ENCODE measurements at places on chromosomes 1 and 21.

- DNase-seq = peak; percentile 16
These were observed 12.4 kb downstream of the LMOD1 start for GRCh38 chr1:201933840-201934430.

DNA sequence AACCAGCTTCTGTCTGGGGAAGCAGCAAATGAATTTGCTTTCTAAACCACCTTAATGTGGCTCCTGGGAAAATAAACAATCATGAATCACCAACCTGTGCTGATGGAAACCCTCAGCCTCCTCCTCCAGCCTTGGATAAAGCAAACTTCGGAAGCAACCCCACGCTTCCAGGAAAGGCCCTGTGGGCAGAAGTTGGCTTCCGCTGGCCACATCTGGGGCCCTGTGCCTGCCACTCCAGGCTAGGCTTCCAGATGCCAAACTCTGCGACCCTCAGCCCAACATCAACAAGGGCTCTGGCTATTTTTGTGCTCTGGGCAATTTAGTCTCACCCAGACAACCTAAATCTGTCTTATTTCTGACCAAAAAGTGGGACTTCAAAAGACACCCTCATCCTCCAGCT lies 6.2 kb upstream of the OXCT2 start:
- DNase-seq = no peak

- no peak for DNase-seq
These were observed 258.0 kb upstream of the FMN2 start for GRCh38 chr1:239833723-239834122.

- DNase-seq = no peak
These were observed 31.7 kb downstream of the ATP1A1 start for GRCh38 chr1:116404699-116405098.

DNA sequence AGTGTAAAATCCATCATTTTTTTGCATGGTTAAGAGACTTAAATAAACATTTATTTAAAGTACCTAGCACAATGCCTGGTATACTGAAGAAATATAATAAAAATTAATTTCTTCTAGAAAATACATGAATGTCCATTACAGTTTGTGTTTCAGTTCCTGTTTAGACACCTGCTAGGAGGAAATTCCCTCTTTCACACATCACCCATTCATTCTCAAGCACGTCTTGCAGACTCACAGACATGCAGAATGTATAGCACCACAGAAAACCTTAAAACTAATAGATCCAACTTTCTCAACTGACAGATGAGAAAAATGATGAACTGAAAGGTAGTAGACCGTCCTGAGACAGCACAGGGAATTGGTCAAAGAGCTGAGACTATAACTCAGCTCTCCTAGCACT lies 172.2 kb upstream of the C8B start:
- no peak for DNase-seq

- DNase-seq = no peak
These were observed 65.0 kb downstream of the CRB1 start for GRCh38 chr1:197333041-197333440.

DNA sequence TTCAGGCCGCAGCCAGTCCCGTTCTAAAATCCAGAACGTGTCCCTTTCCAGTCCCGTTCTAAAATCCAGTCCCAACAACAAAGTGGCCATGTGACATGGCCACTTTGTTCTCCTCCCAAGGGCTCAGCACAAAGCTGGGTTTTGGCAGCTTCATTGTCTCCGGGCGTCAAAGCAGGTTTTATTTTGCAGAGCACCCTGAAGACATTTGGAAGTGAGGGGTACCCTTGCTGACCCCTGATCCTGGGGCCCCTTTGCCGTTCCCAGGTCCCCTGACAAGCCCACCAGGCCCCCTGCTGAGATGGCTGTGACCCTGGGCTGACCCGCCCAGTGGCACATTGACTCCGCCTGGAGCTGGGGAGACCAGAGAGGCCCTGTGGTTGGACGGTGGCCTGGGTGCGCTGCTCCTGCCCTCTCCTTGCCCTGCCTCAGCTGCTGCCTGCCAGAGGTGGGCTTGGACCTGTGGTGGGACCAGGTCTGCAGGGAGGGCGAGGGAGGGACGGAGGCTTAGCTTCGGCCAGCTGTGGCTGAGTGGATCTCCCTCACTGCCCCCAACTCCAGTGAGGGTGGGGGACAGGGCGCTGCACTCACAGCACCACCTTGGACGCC lies 4.3 kb downstream of the PFKL start:
- no peak for DNase-seq

DNA sequence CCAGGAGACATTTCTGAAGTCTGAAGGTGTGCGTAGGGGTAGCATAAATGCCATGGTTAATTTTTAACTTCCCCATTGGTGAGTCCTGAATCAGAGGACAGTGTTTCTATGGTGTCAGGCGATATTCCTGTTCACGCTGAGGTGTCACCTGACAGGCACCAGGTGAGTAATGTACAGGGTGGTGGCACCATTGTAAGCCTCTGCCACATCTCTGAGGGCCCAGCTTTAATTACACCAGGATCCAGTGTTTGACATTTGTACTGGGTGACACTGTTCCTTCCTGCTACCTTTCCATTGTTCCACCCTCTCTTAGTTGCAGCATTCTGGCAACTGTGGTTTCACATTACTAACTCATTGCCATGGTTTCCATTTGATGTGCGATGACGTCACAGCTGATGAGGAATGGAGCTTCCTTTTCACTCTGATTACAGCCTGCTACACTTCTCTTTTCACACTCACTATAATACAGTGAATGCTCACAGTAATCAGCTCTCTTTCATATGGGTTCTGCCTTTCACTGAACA lies 40.6 kb upstream of the MARK1 start:
- DNase-seq = no peak

GRCh38 chr21:44047996-44048560 lies 36.0 kb downstream of the TRAPPC10 start:
- DNase-seq = no peak

DNA sequence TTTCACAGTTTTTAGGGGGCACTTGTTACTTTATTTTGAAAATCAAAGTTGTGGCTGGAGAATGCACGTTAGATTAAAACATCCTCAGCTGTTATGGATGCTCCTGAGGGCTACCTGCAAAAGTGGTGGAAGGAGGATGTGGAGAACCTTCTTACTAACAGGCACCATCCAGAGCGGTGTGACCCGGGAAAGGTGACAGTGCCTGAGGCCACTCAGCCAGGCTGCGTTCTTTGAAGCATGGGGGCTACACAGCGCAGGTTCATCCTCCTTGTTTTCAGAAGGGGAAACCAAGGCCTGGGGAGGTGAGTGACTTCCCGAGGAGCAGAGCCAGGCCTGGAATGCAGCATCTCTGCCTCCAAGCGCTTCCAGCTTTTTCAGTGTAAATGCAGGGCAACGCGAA lies 24.0 kb downstream of the DMRTB1 start:
- DNase-seq = no peak

- no peak for DNase-seq
These were observed 2.2 kb downstream of the CZIB start for GRCh38 chr1:53218201-53218600.

Measured in T-helper 2 cell (primary cell).